ENCODE measurements at places on chromosomes 6 and 20.

DNA sequence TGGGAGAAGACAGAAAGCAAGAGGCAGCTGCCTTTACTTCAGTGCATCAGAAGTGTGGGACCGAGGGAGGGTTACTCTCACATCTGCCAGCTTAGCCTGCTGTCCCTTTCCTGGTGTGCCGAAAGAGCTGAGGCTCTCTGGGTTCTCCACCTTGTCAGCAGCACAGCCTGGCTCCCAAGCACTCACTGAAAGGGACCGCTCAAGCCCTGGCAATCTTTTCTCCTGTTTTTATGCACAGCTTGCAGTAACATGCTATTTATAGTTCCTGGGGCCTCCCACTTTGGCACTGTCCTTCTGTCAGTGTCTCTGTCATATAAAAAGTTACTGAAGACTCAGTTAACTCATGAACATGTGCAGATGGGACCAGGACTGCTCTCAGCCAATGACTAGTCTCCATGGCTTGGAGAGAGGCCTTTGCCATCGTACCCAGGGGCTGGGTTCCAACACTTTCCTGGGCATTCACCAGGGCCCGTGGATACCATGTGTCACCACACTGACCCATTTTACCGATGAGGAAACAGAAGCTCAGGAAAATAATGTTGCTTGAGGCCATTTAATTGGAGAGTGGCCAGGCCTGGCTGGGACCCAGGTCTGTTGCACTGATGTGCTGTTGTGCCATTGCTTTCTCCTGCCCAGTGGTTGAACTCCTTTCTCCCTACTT is 46.2 kb downstream of the PANK2 start:
- DNase-seq, result no peak

- no peak for DNase-seq
Measured at GRCh38 chr6:31875877-31876276, 2.9 kb downstream of the SLC44A4 start.

- DNase-seq, result no peak
Measured at GRCh38 chr6:88376768-88377387, 210.7 kb upstream of the CNR1 start.

DNA sequence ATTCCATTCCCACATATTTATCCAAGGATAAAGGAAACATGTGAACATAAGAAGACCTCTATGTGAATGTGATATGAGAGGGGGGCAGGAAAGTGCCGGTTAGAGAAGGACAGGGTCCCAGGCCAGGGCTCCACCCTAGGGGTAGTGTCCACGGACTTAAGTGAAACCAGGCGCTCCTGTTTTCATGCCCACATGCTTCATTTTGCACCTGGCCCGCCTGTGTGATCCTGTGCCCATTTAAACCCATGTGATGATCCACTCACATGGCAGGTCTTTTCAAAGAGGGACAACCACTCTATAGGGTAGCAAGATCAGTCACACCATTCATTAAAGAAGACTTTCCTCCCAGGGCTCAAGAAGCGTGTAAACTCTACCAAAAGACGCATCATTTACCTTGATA is 865.3 kb upstream of the GJE1 start:
- no peak for DNase-seq

DNA sequence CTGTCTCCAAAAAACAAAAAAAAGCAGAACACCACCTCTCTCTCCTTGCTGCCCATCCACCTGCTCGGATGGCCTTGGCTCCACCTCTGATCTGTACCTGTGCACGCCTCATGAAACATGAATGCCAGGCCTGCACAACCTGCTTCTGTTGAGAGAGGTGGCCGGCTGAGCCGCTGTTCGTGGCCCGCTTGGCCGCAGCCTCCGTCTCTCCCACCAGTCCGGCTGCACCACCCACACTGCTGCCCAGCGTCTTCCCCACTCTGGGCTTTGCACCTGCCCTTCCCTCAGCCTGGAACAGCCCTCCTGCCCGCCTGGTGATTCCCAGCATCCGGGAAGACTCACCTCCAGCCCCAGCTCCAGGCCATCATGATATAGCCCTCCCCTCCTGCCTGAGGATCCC is 12.2 kb upstream of the ZBTB46 start:
- DNase-seq, result no peak

DNA sequence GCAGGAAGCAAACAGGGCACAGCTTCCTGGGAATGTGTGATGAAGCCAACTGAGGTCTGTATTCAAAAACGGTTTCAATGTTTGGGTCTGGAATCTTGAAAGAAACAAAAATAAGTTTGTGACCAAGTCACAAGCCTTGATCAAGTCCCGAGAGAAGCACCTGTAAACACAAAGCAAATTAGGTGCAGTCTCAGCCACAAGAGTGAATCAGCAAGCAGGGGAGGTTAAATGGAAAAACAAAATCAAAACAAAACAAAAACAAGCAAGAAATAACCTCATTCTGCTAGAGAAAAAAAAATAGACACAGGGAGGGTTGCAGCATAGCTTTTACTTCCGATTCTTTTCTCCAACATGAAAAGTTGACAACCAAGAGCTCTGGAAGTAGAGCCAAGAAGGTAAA is 201.7 kb downstream of the CLIC5 start:
- DNase-seq, result no peak

- no peak for DNase-seq
Measured at GRCh38 chr6:74366634-74367033, 670.6 kb downstream of the CD109 start.
